Foreskin keratinocyte (primary cell): ENCODE measurements at places on chromosomes 1 and 21. TPM values are rescaled to one million over a fixed set of nuclear protein-coding genes. Genes with fewer than 3 reads are reported as not detected.

The TINAGL1 gene
- 153 and 177 TPM in 2 replicates for polyA plus RNA-seq

The TENT5C gene
- 0.02 and 0.07 TPM in 2 replicates for polyA plus RNA-seq

The BCL2L15 gene
- polyA plus RNA-seq = 0.10 and 0.12 TPM in 2 replicates

The NLRP3 gene
- 0.06 TPM in 2 replicates for polyA plus RNA-seq

The COL11A1 gene
- polyA plus RNA-seq = 0.32 and 0.76 TPM in 2 replicates

The HSD3B2 gene
- polyA plus RNA-seq = not detected in 2 replicates

The OR2L3 gene
- not detected in 2 replicates for polyA plus RNA-seq

The TBX19 gene
- 0.35 and 0.37 TPM in 2 replicates for polyA plus RNA-seq

The ADAMTSL4 gene
- 1.3 and 2.1 TPM in 2 replicates for polyA plus RNA-seq

The DNASE2B gene
- polyA plus RNA-seq = not detected in 2 replicates

The STPG1 gene
- polyA plus RNA-seq = 12.5 and 14.0 TPM in 2 replicates

The GBP3 gene
- polyA plus RNA-seq = 7.7 and 15.3 TPM in 2 replicates

The INSRR gene
- polyA plus RNA-seq = not detected in 2 replicates

The MNDA gene
- polyA plus RNA-seq = not detected in 2 replicates

The CRP gene
- not detected in 2 replicates for polyA plus RNA-seq

The CD1D gene
- 3.7 and 3.8 TPM in 2 replicates for polyA plus RNA-seq

The PARK7 gene
- polyA plus RNA-seq = 436 and 503 TPM in 2 replicates

The PRKAA2 gene
- 0.02 and 0.03 TPM in 2 replicates for polyA plus RNA-seq

The IL12RB2 gene
- 0.79 and 1.9 TPM in 2 replicates for polyA plus RNA-seq

The RCOR3 gene
- polyA plus RNA-seq = 9.3 and 10.4 TPM in 2 replicates

The LENEP gene
- not detected in 2 replicates for polyA plus RNA-seq

The AADACL4 gene
- not detected in 2 replicates for polyA plus RNA-seq

The FCER1G gene
- polyA plus RNA-seq = 0.27 and 0.43 TPM in 2 replicates

The KRTAP19-1 gene
- not detected in 2 replicates for polyA plus RNA-seq
